NCI-H2029 (cell line): ENCODE measurements at places on chromosomes 2 and 18.

DNA sequence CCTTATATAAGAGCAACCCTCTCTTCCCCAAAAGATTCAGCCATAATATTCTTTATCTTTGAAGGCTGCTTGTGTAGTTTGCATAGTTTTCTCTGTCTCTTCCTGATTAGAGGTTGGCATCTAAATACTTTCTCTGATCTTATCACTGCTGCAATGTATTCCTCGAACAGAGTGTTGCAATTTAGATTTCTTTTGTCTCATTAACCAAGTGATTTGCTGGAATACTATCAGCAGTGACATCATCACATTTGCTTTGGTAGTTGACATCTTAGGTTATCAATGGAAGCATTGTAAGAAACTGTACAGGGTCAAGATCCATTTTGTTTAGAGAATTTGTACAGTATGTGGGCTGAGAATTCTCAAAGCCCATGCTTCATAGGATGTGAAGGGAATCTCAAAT lies 72.0 kb upstream of the NEUROD1 start:
- no peak for DNase-seq

GRCh38 chr18:57959278-57959677 lies 84.7 kb upstream of the NEDD4L start:
- no peak for DNase-seq

DNA sequence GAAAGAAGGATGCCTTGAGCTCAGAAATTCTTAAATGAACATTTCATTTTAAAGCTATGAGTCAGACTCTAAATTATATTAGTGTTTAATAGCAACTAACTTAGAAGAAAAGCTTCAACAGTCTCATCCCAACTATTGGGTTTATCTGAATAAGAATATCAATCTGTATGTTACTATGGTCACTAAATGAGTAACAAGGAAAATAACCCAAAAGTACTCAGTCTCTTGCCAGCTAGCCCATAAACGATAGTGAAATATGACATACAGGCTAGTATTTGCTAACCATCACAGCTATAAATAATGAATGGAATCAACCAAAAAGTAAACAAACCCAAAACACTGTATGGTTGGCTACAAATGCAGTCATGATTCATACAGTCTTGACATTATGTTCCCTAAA lies 174.9 kb downstream of the RAB3GAP1 start:
- DNase-seq: no peak

DNA sequence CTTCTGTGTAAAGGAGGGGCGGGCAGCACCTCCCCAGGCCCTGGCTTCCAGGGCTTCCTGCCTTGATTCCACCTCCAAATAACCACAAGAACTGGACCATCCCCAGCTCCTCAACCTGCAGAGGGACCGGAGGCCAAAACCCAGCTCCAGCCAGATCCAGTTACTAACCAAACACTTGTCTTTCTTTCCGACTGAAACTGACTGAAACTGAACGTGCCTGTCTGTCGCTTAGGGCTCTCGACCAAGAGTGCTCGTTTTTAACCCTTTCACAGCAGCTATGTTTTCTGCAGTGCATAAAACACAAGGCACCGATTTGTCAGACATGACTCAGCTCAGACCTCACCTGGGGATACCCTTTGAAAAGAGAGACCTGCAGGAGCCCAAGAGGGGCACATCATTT lies 249.9 kb upstream of the SIX2 start:
- DNase-seq: peak; percentile 91

DNA sequence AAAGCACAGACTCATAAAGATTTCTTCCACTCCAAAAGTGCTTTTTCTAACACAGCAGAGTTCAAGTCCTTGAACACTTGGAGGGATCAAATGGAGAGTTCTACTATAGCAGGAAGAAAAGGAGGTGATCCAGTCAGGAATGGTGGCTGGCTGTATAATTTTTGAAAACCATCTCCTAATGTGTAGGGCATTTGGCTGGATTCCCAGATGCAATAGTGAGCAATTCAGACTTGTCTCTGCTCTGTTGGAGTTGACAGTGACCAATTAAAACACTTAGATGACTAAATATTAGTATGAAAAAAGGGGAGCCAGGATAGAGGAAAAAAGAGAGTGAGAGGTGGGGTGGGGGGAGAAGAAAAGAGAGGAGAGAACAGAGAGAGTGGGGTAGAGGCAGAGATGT lies 5.3 kb upstream of the G6PC2 start:
- DNase-seq: no peak

- no peak for DNase-seq
These were observed 93.6 kb downstream of the XRCC5 start for GRCh38 chr2:216202626-216203250.
